GM04504 (cell line): ENCODE measurements at places on chromosomes 7 and 10.

DNA sequence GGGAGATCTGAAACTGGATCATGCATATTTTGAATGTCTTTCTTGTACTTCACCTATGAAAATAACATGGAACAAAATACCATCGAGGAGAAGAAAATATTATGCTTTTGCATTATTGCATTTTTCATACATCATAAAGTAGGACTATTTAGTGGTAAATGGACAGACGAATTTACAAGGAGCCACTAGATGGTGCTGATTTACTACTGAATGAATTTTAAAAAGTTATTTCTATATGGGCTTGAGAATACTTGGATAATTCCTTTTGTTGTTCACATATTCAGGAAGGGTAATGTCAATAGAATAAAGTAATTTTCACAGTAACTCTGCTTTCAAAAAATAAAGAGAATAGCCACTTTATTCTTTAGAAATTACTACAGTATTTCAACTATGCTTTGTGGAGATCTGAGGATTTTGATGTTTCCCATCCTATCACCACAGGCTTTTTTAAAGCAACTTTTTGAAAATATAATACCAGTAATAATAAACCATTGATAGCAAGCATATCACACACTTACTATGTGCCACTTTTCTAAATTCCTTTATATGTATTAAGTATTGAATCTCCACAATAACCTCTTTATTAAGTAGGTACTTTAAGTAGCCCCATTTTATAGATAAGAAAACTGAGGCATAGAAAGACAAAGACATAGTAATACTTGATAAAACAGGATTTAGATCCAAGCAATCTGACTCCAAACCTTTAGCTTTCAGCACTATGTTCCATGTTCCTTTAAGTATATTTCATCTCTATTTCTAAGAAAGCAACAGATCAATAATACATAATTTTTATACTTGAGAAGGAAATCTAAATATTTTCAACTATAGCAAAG, 38.6 kb downstream of the NEBL start:
- peak; percentile 3 for DNase-seq

DNA sequence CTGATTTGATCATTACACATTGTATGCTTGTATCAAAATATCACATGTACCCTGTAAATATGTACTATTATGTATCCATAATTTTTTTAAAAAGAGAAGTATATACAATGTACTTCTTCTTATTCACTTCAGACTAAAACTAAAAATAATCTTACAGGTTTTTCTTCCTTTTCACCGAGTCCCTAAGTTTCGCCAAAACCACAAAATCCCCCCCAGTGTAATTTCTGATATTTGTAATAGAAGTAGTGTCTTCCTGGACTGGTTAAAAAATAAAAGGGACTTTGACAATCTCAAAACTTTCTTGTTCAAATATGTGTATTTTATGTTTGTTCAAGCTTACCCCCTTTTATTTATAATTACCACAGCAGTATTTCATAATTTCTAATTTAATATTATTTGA, 23.9 kb downstream of the EPC1 start:
- no peak for DNase-seq

DNA sequence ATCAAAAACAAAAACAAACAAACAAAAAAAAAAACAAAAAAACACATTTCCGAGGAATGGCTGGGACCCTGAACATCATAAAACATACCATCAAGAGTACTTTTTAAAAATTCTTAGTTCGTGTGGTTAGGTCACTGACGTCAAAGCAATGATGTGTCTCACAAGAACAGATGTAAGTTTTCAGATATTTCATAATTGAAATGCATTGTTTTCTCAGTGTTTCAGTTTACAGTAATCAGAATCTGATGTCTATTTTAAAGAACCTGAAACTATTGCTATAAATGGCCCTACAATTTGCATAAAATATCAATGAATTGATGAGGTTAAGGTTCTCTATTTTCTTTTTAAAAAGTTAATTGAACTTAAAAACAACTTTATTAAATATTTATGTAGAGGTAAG, 103.7 kb upstream of the HGF start:
- no peak for DNase-seq

- no peak for DNase-seq
Observed at GRCh38 chr7:28346676-28347363, 65.5 kb upstream of the CREB5 start.

DNA sequence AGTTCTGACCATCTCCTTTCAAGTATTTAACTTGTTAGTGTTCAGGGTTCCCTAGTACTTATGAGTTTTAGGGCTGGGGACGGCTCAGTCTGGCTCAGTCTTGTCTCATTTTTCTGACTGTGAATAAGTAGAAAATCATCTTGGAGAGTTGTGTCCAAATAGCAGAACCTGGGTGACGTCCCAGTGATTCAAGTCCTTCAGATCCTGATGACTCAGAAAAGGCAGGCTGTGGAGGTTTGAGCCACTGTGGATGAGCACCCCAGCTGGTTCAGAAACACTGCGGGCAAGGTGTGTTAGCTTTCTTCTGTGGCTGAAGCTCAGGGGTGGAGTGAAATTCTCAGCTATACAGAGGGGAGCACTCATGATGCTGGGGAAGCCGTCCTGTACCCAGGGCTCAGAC, 154.4 kb upstream of the NPY start:
- DNase-seq, result peak; percentile 44

DNA sequence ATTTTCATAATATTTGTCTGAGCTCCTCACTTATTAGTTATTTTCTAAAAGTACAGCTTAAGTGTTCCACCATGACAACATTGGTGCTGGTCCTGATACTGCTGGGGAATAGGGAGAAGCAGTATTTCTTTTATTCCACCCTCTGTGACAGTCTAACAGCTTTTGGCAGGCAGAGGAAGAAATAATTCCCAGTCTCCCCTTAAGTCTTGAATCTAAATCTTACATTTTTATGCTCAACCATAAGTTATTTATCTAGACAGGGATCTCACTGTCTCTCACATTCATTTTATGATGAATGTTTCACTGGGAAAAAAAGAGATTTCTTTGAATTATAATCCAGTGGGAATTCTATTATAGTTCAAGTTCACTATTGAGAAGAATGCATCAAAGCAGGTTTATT, 71.5 kb downstream of the MAGI2 start:
- no peak for DNase-seq

DNA sequence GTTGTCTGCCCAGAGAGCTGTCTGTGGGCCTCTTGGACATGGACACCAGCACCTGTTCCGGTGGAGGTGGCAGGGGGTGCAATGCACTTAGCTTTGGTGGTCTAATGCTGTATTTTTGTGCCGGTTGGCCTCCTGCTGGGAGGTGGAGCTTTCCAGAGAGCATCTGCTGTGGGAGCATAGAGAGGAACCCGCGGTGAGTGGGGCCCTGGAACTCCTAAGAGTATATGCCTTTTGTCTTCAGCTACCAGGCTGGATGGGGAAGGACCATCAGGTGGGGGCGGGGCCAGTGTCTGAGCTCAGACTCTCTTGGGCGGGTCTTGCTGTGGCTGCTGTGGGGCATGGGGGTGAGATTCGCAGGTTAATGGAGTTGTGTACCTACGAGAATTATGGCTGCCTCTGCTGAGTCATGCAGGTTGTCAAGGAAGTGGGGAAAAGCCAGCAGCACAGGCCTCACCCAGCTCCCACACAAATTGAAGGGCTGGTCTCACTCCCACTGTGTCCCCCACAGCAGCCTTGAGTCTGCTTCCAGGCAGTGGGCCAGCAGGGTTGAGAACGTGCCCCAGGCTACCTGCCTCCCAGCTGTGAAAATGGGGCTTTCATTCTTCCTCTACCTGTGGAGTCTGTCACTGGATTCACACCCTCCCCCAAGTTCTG, 29.0 kb downstream of the JAKMIP3 start:
- no peak for DNase-seq

DNA sequence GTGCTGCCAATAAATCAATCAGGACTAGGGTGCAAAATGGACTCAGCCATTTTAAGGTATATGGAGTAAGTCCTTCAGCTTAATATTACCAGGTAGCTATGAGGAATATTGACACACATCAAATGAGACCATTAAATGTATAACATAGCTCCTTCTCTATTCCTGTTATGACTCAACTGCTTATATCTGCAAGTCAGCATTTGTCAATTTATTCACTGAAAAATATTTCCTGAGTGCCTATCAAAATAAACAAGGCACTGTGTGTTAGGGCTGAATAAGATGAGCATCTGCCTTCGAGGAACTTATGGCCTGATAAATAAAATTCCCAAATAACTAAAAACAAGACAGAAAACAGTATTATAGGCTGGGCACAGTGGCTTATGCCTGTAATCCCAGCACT, 113.8 kb downstream of the CDK6 start:
- DNase-seq, result no peak

DNA sequence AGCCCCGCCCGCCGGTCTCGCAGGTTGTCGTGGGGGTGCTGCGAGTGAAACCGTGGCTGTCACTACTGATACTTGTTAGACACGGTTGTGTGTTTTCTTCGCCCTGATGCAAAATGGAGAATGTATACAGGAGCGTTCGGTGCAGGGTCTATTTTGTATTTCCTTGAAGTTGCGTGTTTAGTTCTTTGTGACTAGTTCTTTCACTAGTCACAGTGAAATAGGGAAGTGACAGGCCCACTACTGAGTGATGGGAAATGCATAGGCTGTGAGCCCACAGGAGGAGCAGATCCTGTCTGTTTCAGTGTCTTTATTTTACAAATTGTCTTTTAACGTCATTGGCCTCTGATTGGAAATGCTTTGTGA, 675 bp downstream of the ABRAXAS2 start:
- no peak for DNase-seq

GRCh38 chr7:141702047-141702567, at the start of gene DENND11:
Gene DENND11 (minus strand): TSS chr7:141702166. CDS start chr7:141702153, 13 bp downstream.
- peak; percentile 12 for DNase-seq

DNA sequence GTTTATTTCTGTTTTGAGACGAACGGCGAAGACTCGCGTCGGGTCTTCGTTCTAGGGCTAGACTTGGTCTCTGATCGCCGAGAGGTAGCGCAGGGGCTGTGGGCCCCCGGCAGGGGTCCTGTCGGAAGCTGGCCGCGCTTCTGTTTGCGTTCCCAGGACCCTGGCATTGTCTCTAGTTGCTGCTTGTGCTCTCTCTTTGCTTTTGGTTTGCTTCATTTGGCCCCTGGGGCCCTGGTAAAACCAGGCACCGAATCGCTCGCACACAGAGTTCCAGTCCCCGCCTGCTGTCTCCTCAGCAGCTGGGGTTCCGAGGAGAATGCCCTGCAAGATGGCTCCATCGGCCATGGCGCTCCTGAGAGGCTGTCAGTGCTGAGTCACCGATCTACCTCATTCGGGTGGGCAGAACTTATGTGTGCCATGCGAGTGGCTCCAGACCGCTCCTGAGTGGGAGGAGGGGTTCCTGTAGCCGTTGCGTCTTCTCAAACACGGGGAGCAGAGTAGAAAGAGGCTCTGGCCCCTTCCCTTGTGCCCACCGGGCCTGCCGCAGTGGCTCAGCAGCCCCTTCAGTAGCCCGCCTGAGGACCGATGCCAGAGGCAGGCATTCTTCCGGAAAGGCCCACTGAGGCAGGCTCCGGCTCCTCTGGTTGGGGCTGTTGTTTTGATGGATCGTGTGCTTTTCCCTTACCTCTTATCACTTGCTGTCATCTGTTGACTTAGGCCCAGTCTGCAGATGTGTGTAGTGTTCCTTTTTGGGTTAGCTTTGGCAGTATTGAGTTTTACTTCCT, 826 bp downstream of the CHPF2 start:
- DNase-seq, result peak; percentile 61

- DNase-seq, result no peak
Observed at GRCh38 chr10:126126866-126127265, 230.5 kb downstream of the FANK1 start.

- DNase-seq, result no peak
Observed at GRCh38 chr10:101993651-101994200, 62.2 kb downstream of the ARMH3 start.

GRCh38 chr10:125201791-125202622, 41.6 kb upstream of the CTBP2 start:
- no peak for DNase-seq

- DNase-seq, result no peak
Observed at GRCh38 chr10:124217031-124217430, 123.6 kb upstream of the CHST15 start.

DNA sequence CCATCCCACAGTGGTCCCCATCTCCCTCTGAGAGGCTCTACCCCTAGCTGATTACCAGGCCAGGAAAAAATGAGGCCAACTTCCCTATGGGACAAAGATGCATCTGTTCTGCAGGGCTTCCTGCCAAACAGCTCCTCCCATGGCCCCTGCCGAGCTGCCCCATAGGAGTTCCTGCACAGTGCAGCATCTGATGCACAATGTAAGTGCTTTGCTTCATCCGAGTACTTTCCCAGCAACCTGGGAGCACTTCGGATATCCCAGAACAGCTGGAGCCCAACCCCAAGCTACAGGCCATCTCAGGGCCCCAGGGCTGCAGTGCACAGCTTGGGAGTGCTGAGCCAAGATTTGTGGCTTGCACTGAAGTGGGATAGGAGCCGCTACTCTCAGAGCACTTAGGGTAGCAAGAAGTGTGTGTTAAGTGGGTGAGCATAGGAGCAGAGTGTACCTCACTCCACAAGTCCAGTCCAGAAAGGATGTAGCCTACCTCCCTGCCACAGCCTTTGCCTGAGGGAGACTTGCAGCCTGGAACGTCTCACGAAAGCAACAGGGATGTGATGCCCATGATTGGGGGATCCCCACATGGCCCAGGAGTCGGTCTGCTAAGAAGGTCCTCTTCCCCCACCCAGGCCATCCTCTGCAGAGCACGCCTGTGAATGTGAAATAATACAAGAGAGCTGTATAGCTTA, 209.6 kb upstream of the VWC2 start:
- no peak for DNase-seq

- DNase-seq, result no peak
Observed at GRCh38 chr7:47150497-47151260, 431.2 kb downstream of the TNS3 start.

- DNase-seq, result no peak
Observed at GRCh38 chr7:47153576-47153975, 428.3 kb downstream of the TNS3 start.

GRCh38 chr10:87054373-87055295, 34.5 kb downstream of the FAM25A start:
- DNase-seq, result peak; percentile 23

- no peak for DNase-seq
Observed at GRCh38 chr10:86964847-86965190, 3.5 kb upstream of the ADIRF start.

- no peak for DNase-seq
Observed at GRCh38 chr10:78476844-78477243, 443.2 kb downstream of the RPS24 start.

- no peak for DNase-seq
Observed at GRCh38 chr10:127102176-127102575, 94.2 kb downstream of the INSYN2A start.

GRCh38 chr10:11673346-11674280, 62.2 kb upstream of the USP6NL start:
- peak; percentile 66 for DNase-seq

DNA sequence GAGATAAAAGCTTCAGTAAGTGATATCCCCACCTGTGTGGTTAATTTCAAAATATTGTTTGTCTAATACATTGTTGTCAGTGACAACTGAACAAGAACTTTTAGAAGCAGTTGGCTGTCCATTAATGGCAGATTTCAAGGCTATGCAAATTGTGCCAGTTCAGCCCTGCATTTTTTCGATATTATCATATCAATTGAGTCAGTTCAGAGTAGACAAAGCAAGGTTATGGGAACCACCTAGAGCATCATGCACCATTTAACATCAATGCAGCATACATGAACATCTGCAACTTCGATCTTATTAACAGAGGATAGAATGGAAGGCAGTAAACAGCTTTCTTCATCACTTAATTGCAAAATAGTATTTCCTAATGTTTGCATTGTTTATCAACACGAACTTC, 180.7 kb upstream of the KAT6B start:
- no peak for DNase-seq
